ENCODE measurements at places on chromosomes 5 and 9.

- no peak for DNase-seq
Measured at GRCh38 chr5:95908799-95909198, 52.9 kb downstream of the ELL2 start.

DNA sequence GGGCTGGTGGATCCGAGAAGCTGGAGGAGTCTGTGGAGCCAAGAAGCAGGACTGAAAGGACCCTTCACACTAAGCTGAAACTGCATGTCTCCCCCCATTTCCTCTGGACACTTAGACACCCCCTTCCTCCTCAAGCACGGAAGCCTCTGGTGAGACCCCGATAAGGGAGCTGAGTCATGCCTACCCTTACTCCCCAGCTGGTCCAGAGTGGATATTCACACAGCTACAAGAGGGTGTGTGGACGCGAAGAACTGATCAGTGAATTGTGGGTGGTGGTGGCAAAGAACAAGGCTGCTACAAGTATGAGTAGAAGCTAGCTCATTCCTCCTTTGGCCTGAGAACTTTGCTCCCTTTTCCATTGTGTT is 4.3 kb downstream of the TLN1 start:
- no peak for DNase-seq

DNA sequence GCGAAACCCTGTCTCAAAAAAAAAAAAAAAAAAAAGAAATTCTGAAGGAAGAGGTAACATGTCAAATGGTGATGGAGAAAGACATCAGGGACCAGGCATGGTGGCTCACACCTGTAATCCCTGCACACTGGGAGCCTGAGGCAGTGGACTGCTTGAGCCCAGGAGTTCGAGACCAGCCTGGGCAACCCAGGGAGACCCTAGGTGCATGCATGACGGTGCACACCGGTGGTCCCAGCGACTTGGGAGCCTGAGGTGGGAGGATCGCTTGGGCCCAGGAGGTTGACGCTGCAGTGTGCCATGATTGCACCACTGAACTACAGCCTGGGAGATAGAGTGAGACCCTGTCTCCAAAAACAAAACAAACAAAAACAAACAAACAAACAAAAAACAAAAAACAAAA is 1.8 kb downstream of the ISCA1 start:
- no peak for DNase-seq

GRCh38 chr5:81164936-81165335 is 68.2 kb upstream of the CKMT2 start:
- no peak for DNase-seq

DNA sequence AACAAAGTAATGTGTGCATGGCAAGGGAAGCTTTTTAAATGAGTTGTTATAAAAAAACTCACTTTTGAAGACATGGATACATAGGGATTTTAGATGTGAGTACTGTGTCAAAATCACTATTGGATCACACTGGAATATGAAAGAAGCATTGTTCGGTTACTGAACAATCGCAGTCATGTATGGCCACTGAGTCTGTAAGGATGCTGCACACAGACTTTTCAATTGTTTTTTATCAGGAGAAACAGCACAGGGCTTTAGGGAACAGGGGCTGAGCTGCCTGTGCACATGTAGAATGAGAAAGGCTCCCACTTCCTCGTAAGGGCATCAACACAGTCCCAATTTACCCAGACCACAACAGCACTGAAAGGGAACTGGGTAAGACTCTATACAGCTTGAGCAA is 1333.9 kb upstream of the DMAC1 start:
- no peak for DNase-seq

DNA sequence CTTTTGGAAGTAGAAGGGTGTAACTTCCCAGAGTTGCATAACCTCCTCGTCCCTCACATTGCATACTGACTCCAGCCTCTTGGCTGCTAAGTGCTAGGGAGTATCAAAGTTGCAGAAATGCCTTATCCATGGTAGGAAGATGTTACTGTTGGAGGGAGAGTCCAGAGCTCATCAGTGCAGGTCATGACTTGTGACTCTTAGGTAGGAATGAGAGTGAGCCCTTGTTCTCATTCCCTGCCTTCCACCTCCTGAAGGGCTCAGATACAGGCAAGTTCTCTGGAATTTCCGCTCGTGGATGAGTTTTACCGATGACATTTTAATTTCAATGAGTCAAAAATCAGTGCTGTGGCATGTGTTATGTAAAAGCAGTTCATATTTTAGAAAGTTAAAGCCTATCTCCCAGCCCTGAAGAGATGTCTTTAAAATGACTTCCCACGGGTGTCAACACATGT is 17.0 kb downstream of the IRX1 start:
- no peak for DNase-seq

DNA sequence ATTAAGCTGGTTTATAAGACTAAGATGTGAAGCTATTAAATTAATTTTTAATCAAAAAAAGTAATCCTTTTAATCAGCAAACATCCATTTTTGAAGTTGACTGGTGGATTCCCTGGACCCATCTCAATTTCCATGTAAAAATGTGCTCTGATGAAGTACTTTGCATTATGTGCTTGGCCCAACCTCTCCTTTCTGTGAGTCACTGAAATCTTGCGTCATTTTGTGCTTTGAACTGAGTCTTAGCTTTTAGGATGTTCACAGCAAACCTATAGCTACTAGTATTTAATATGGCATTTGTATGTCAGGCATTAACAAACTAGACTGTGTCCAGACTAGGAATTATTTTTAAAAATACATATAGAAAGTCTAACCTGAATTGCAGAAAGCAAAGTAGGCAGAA is 55.0 kb upstream of the CDH12 start:
- peak; percentile 94 for DNase-seq

DNA sequence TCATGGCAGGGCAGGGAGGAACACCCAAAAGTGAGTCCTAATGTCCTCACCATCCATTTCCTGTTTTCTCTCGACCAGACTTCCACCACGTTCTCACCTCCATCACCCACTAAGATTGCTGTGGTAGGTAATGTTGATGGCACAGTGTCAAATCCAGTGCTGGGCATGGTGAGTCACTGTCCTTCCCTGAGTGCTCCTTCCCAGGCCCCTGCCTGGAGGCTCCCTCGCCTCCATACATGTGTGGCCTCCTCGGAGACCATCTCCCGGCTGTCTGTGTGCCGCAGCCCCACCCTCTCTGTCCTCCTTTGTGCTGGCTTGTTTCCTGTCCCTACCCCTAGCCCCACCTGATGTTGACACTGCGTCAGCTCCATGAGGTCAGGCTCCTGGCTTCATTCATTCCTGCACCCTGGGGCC is 177.5 kb downstream of the SYK start:
- no peak for DNase-seq

GRCh38 chr9:122134822-122135528 is 24.6 kb downstream of the NDUFA8 start:
- no peak for DNase-seq

GRCh38 chr5:124742983-124743601 is 3.3 kb downstream of the ZNF608 start:
- peak; percentile 33 for DNase-seq

- DNase-seq: no peak
Measured at GRCh38 chr9:89496645-89497256, 1.2 kb downstream of the SEMA4D start.

GRCh38 chr9:113221800-113222481 is 597 bp downstream of the SLC31A1 start:
- DNase-seq: no peak

DNA sequence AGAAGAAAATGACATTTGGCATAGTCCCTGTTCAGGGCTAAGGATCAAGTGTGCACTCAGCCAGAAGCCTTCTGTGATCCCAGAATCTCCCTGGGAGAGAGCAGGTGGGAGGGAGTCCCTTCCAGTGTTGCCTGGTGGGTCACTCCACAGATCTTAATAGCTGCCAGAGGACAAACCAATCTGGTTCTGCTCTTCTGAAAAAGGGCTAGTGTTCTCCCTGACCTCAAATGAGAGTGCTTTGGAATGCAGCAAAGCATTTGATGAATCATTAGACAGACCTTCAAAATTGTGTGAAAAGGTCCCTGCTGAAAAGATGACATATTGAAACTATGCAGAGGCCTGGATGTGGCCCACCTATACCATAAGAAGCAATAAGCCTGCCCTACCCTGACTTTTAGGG is 339.7 kb downstream of the TMEM232 start:
- peak; percentile 10 for DNase-seq

- peak; percentile 27 for DNase-seq
Measured at GRCh38 chr9:36632892-36633291, 60.2 kb downstream of the MELK start.

DNA sequence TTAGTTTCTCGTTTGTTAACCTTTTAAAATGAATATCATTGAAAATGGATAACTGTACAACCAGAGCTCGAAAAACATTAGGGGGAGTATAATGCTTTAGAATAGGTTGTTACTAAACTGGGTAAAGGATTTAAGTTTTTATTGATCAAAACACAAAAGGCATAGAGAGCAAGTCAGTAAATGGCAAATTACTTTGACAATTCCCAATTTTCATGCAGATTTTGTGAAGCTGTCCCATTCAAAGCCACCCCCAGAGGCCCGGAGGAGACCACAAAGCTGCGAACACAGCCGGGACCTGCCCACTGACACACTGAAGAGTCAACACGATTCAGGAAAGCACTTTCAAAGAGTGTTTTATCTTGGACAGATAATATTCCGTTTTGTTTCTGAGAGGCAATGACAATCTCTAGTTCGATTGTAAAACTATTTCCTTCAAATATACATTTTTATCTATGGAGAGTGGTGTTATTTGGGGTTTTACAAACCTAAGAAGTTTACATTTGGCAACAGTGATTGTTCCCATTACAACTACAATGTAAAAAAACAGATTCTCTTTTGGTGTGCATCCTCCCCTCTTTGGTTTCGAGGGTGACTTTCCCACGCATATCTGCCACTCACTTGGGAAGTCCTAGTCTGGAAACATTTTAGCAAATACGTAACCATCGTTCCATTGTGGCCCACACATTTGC is 182.6 kb upstream of the TBCA start:
- no peak for DNase-seq

GRCh38 chr5:149434162-149435014 is 55.3 kb upstream of the IL17B start:
- peak; percentile 79 for DNase-seq

- no peak for DNase-seq
Measured at GRCh38 chr5:146079695-146080373, 25.5 kb downstream of the PLAC8L1 start.

DNA sequence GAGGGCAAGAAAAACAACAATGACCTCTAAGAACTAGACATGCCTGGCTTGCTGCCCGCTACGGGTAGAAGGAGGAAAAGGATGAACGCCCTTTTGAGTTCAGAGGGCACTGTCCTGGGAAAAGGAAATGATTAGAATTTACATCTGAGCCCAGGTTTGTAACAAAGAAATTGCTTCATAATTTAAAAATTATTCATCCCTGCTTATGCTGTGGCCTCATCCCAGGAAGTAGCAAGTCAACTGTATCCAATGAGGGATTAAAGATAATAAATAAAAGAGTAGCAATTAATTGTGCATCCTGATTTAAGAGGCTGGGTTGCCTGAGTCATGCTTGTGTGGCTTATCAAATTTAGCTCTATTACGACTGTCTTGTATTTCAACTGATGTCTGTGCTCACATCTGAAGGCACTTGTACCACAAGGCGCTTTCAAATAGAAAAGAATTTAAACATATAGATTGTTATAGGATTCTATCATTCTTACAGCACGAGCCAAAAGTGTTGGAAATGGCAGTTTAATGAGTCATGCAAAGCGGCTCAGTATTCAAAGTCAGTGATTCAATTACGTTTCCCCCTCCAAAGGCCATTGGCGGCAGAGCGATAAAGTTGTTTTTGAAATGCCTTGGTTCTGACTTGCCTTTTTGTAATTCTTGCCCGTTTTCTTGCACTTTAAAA is 40.0 kb upstream of the DMRT1 start:
- DNase-seq: peak; percentile 15

- DNase-seq: no peak
Measured at GRCh38 chr5:89246252-89246651, 363.3 kb upstream of the MEF2C start.

- DNase-seq: no peak
Measured at GRCh38 chr9:36092509-36093215, 43.9 kb upstream of the GLIPR2 start.

- no peak for DNase-seq
Measured at GRCh38 chr5:95824747-95825146, 2.2 kb upstream of the GLRX start.
